NCI-H774 (cell line): ENCODE measurements at places on chromosomes 3 and 15.

DNA sequence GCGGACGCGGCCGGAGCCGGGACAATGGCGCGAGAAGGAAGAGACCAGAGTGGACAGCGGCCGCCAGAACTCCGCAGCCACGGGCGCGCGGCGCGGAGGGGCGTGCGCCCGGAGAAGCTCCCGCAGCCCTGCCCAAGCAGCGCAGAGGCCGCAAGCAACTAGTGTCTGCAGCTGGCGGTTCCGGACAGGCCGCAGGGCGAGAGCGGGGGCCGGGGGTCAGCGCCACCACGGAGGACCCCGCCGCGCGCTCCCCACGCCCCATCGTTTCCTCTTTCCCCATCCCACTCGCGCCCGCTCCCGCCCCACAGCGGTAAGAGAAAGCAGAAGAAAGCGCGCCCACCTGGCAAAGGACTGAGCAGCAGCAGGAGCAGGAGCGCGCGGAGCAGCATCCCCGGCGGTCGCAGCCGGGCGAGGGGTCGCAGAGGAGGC lies 440 bp downstream of the PRTG start:
- no peak for DNase-seq

GRCh38 chr3:194622621-194623340 lies 10.4 kb downstream of the TMEM44 start:
- DNase-seq, result no peak

- no peak for DNase-seq
Observed at GRCh38 chr3:72537448-72537847, 310.8 kb downstream of the SHQ1 start.

DNA sequence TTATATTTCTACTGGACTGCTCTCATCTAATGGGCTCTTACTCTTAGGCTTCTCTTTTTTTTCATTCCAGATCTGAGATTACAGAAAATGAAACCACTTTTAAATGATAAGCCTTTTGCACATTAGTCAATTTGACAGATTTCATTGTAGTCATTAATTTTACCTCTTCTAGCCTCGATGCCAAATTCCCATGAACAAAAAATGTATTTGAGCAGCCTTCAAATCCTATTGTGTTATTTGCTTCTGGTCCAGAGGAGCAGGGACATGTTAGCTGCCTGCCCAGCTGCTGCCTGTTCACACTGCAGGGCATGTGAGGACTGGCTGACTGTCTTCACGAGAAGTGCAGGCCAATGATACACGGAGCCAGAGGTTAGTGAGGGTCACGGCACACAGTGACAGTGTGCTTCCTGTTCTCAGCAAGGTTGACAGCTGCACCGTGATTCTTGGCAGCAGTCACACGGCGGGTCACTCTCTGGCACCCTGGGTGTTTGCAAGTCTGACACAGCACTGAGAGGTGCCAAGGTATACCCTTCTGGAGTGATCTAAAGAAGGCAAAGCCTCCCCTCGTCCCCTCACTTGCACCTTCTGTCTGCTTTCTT lies 40.8 kb downstream of the KAT2B start:
- peak; percentile 70 for DNase-seq

DNA sequence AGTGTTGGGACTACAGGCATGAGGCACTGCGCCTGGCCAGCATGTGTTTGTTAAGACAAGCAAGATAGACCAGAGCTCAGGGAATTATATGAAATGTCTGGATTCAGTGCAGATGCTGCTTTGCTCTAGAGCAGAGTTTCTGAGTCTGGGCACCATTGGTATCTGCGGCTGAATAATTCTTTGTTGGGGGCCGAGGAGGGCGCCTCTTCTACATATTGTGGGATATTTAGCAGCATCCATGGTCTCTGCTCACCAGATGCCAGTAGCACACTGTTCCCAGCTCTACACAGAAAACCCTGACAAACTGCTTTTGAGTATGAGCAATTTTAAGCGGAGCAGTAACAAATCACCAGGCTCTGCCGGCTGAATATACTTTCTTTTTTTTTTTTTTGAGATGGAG lies 3.6 kb upstream of the LDHAL6B start:
- no peak for DNase-seq

- peak; percentile 58 for DNase-seq
Observed at GRCh38 chr3:196502775-196503195, 783 bp downstream of the RNF168 start.

GRCh38 chr3:42229266-42229941 lies 36.6 kb downstream of the CCK start:
- DNase-seq, result no peak
